ENCODE measurements at places on chromosomes 1 and 21. TPM values are rescaled to one million over a fixed set of nuclear protein-coding genes. Genes with fewer than 3 reads are reported as not detected.
A peak's percentile ranks its signal among the peaks of the same experiment; 100 is the strongest.

- H3K36me3 ChIP-seq = no peaks in the 10 kb centered on the region
- no peaks in the 10 kb centered on the region for H3K4me1 ChIP-seq
- peak overlapping the region; percentile 56 for H3K27ac ChIP-seq
Measured at GRCh38 chr1:193111641-193112090, 6.5 kb upstream of the GLRX2 start.

CPT2 gene
- total RNA-seq = 28.7 TPM

C1QC gene
- total RNA-seq = 14.3 TPM

- no peak overlapping the region for H3K4me3 ChIP-seq
- no peak overlapping the region for H3K27ac ChIP-seq
- no peaks in the 10 kb centered on the region for H3K27me3 ChIP-seq
- no peaks in the 10 kb centered on the region for H3K4me1 ChIP-seq
- peaks cover 3% of the 10 kb centered on the region for H3K36me3 ChIP-seq
- DNase-seq = peak; percentile 59
Measured at GRCh38 chr1:228180271-228180958, 14.8 kb downstream of the IBA57 start.

DNA sequence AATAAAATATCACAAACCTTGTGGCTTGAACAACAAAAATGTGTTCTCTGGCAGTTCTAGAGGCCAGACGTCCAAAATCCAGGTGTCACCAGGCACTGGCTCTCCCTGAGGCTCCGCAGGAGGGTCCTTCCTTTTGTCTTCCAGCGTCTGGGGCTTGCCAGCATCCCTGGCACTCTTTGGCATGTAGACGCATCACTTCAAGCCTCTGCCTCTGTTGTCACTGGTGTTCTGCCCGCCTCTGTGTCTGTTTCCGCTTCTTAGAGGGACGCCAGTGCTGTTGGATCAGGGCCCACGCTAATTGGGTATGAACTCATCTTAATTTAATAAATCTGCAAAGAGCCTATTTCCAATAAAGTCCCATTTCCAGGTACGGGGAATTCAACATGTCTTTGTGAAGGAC is 273.7 kb upstream of the C1orf174 start:
- H3K4me1 ChIP-seq = no peaks in the 10 kb centered on the region

DNA sequence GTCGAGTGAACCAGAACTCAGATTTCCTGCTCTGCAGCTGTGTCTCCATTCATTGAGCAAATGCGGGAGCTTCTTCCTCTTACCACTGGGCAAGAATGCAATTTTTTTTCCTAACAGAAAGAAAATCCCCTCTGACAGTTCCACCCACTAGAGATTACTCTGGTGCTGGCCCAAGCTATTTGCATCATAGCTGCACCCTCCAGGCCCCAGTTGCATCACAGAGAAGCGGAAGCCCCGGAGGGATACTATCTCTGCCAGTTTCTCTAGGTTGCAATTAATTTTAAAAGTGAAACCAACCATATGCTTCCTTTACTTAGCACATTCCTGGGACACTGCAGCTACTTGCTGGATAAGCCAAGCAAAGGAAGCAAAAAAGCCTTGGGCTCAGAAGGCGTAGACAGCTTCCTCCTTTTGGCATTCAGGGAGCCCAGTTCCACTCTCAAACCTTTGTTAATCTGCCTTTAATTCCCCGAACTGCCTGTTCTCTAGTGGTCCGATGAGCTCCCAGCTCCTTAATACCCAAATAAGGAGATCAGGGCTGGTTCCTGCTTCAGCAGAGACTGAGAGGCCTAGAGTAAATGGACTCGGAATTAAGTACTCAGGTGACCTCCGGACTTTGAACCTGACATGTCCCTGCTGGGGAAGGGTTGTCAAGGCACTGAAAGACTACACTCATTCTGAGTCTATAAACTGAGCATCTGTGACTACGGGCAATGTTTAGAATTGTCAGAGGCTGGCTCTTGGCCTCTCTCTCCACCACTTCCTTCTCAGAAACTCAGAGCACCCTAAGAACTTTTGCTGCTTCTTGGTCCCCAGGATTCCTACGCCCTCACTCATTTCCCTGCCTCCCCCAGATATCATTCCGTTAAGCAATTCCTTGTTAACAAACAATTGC is 72.5 kb upstream of the TNFSF18 start:
- peak overlapping the region; percentile 36 for H3K4me3 ChIP-seq
- H3K4me1 ChIP-seq = peaks cover 22% of the 10 kb centered on the region
- no peaks in the 10 kb centered on the region for H3K36me3 ChIP-seq

GRCh38 chr1:32336963-32337675 is 1.1 kb upstream of the MARCKSL1 start:
- no peak for DNase-seq
- H3K27ac ChIP-seq = no peak overlapping the region
- H3K4me3 ChIP-seq = no peak overlapping the region
- H3K4me1 ChIP-seq = peaks cover 75% of the 10 kb centered on the region
- no peaks in the 10 kb centered on the region for H3K27me3 ChIP-seq

GRCh38 chr1:160460683-160461287 is 60.4 kb downstream of the VANGL2 start:
- DNase-seq = no peak
- no peaks in the 10 kb centered on the region for H3K4me1 ChIP-seq
- H3K36me3 ChIP-seq = no peaks in the 10 kb centered on the region
- no peak overlapping the region for H3K27ac ChIP-seq

- H3K27ac ChIP-seq = no peak overlapping the region
- no peak for DNase-seq
- H3K4me1 ChIP-seq = no peaks in the 10 kb centered on the region
- H3K4me3 ChIP-seq = no peak overlapping the region
- H3K36me3 ChIP-seq = no peaks in the 10 kb centered on the region
Measured at GRCh38 chr1:102085896-102086295, 89.2 kb upstream of the OLFM3 start.

Data from suprapubic skin (tissue), 4 donors.